ENCODE measurements at places on chromosomes 4 and X.

DNA sequence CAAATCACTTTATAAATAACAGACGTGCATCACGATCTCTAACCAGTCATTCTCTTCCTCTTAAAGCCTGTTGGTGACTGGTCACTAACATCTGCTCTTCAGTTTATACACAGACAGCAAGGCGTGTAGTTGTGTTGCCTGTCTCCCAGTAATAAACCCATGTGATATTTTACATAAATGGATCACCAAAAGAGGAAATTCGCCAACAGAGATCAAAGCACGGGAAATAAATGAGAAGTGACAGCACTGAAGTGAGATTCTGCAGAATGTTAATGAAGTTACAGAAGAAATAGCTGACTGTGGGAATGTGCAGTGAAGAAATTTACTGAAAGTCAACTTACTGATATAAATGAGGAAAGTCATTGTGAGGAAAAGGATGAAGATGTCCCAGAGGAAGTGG lies 47.0 kb downstream of the AFF1 start:
- DNase-seq: no peak

DNA sequence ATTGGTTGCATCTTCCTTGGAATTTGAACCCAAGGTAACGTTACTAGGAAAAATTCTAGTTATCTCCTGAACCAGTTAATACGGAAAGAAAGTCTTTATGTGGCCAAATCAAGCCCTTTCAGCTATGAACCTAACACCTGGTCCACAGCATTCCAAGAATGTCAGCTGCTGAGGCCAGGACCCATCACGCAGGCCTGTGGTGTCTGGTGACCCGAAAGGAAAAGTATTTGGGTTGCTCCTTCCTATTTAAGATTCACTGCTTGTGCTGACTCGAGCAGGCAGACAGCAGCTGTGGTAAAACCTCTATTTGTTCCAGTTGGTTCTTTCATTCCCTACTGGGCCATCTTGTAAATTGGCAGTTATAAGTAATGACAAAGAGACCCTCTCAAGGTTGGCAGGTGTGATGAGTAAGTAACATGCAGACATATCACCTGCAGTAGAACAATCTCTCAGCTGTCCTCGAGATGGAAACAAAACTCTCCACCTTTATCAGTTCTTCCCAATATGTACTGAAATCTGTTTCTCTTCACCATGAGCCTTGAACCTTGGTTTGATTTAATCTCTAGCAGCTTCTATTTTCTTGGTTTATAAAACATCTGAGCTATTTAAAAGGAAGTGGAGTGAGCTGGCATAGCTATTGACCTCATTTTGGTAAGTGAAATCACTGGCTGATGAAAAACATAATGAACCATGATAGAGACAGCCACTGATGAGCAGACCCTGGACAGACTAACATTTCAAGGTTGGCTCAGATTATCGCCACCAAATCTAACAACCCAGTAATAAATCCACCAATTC lies 182.1 kb upstream of the SMIM31 start:
- no peak for DNase-seq

DNA sequence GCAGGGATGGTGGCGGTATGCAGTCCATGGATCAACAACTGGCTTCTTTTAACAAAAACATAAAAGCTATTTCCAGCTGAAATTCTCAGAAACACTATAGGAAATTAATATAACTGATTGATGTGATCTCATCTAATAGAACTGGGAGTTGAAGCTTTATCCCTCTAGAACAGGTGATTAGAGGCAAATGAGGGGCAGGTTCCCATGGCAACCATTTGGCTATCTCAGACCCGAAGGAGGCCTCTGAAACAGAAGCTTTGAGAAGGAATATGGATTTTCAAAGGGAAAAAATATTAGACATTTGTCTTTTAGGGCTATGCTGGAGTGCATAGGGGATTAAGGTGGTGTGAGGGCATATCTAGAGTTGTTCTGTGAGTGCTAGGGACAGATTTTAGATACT lies 50.0 kb downstream of the IGSF1 start:
- no peak for DNase-seq

DNA sequence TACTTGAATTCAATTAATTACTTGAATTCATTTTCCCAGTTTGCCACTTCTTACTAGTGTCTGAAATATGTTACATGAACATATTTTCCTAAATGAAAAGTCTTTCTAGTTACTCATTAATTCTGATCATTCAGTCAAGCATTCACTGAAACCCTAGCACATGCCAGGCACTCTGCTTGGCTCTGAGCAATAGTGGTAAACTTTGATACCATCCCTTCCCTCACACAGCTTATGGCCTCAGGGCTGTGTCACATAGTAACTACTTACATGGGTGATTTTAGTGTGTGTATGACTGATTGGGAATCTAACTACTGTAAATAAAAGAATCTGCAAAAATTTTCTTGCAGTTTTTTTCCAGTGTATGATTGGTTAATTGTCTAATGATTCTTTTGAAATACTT lies 32.7 kb downstream of the METAP1 start:
- no peak for DNase-seq

GRCh38 chr4:18057821-18058533 lies 36.4 kb upstream of the LCORL start:
- peak; percentile 19 for DNase-seq

GRCh38 chr4:94181815-94182214 lies 25.9 kb upstream of the SMARCAD1 start:
- DNase-seq: no peak

- peak; percentile 8 for DNase-seq
Observed at GRCh38 chr4:104941661-104942062, 205.0 kb upstream of the TET2 start.

DNA sequence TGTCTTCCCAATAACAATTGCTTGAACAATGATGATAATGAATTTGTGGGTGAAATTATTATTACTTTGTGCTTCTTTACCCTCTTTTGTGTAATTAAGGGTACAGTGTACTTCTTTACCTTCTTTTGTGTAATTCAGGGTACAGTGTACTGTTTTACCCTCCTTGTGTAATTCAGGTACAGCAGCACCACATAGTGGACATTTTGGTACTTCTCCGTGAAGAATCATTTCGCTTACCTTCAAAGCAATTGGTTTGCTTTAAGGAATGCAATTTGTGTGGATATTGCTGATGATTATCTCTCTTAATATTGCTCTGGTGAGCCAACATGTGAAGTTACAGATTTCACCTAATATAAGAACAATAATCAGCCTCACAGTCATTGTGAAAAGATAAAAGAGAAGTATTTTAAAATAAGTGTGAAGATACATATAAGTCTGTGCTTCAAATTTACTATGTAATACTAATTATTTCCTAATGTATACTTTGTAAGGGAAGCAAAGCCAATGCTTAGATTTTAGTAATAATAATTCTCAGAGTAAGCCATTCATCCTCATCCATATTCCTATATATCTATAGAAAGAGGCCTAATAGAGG lies 27.2 kb upstream of the SEC24B start:
- DNase-seq: peak; percentile 56

GRCh38 chrX:38606821-38607220 lies 45.5 kb downstream of the TSPAN7 start:
- DNase-seq: no peak

DNA sequence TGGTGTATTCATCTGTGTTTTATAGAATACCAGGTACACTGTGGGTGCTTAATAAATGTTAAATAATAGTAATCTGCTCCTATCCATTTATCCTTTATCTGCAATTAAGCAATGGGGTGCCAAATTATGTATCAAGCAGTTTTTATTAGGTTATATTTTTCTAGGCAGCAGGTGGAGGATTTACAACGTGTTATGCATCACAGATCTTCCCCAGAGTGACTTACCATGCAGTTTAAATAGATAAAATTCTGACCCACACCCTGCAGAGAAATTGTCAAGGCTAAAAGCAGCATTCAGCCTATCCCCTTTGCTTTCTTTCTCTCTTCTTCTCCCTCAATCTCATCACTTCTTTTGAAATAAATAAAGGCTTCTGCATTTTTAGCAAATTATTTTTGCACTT lies 306.4 kb downstream of the CXXC4 start:
- no peak for DNase-seq

- no peak for DNase-seq
Observed at GRCh38 chr4:130812117-130812765, 1716.3 kb downstream of the C4orf33 start.

DNA sequence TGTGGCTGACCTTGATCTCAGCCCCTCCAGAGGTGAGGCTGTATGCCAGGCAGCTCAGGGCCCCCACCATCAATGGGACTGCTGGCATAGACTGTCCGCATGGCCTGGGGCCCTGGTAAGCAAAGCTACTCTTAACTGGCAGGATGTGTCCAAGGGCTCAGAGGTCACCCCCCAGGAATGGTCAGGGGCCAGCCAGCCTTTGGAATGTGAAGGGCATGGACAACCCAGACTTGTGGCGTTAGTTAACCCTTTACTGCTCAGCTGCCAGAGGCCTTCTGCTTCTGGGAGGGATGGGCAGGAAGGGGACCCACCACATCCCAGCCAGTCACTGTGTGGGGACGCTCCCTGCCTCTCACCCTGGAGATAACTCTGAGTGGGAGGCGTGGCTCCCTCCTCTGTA lies 80.1 kb upstream of the PSAPL1 start:
- DNase-seq: no peak

DNA sequence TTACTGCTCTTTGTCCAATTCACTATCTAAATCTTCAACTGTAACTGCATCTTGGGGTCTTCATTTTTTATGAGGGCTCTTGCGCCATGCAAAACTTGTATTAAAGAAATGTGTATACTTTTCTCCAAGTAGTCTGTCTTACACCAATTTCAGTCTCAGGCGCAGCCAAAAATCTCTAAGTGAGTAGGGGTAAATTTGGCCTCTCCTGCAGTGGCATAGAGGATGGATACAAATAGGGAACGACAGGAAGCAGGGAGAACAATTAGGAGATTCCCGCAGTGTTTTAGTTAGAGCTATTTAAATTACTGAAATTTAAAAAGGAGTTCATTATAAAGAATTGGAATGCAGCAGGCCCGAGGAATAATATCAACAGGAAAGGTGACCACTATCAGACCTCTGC lies 30.2 kb downstream of the DMP1 start:
- no peak for DNase-seq

DNA sequence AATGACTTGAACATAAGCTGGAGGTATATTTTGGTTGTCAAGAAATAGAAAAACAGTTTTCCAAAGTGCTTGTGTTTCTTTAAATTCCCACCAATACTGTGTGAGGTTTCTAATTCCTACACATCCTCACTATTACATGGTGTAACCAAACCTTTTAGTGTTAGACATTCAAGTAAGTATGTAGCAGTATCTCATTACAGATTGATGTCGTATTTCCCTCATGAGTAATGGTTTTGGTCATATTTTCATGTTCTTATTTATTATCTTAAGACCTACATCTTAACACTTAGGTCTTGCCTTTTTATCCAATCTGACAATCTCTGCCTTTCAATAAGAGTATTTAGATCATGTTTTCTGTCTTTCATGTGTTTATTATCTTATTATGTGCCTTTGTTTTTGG lies 253.7 kb upstream of the ANXA10 start:
- DNase-seq: no peak

GRCh38 chrX:137999552-137999951 lies 433.6 kb downstream of the ZIC3 start:
- DNase-seq: no peak

DNA sequence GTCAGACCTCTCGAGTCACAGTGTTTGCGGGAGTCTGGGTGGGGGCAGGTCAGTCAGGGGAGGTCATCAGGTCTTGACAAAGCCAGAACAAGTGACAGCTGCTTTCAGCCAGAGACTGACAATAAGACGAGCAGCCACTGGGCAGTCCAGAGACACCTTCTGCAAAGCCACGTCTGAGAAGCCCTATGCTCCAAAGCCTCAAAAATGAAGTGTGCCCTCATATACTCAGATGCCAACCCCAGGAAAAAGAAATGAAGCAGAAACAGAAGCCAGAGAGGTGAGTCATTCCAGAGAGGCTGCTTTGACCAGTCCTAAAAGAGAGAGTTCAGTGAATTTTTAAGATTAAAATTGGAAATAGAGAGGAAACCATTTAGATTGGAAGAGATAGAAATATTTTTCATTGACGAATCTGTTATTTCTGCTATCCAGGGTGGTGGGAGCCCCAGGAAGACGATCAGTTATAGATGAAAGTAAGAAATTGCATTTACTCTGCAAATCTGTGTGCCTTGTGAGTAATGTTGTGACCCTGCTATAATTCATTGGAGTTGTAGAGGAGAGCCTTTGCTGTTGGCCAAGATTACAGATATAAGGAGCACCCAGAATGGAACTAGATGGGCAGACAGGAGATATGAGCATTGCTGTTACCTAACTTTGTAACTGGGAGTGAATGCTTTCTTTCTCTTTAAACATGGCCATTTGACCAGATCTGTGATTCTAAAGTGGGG lies 77.9 kb downstream of the LRRC66 start:
- no peak for DNase-seq

GRCh38 chr4:113383111-113383785 lies 333.8 kb downstream of the ANK2 start:
- DNase-seq: no peak

GRCh38 chrX:96474029-96474740 lies 210.5 kb upstream of the DIAPH2 start:
- DNase-seq: no peak

DNA sequence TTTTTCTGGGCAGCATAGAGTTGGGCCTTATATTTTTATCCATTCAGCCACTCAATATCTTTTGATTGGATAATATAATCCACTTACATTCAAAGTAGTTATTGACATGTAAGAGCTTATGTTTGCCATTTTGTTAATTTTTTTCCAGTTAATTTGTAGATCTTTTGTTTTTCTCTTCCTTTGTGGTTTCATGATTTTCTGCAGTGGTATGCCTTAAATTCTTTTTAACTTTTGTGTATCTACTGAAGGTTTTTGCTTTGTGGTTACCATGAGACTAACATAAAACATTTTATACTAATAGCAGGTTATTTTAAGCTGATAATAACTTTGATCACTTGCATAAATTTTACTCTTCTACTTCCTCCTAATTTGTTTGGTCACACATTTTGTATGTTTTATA lies 140.8 kb upstream of the GATB start:
- no peak for DNase-seq

DNA sequence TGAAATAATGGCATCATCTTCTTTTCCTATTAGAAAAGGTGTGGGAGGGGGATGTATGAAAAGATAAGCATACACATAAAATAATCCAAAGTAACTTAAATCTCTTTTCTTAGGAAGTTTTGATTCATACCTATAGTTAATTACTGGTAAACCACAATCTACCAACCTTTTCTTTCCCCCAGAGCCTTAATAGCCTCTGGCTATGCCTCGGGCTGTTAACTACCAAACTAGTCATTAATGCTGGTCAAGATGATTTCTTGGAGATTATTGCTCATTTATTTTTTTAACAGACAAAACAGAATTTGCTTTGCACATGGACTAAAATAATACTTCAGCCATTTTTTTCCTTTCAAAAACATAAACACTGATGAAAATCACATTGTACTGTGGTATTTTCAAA lies 16.9 kb downstream of the NAA11 start:
- DNase-seq: no peak

GRCh38 chr4:168319486-168320019 lies 1.0 kb upstream of the DDX60 start:
- DNase-seq: no peak

GRCh38 chrX:86806786-86807185 lies 658.5 kb downstream of the DACH2 start:
- peak; percentile 20 for DNase-seq

- DNase-seq: no peak
Observed at GRCh38 chr4:101184668-101185067, 162.7 kb downstream of the PPP3CA start.
